ENCODE measurements at places on chromosomes 2 and 18.

DNA sequence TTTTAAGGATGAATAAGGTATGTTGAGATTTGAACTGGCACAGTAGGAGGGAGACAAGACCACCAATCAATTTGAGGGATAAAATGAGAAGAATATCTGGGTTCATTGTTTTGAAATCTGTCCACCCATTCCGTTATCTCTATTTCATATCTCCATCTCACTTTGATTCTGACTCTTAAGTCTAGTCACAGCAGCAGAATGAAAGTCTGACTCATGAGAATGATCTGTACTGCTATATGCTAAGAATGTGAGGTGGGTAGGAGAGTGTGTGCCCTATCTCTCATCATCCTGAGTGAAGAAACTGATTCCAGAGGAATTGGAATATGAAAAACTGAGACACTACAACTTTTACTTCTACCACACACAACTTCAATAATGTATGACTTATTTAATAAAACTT, 1994.5 kb upstream of the PIK3C3 start:
- no peak for DNase-seq

- DNase-seq: no peak
These were observed 6.6 kb downstream of the PROC start for GRCh38 chr2:127424598-127425520.

GRCh38 chr2:160277151-160277550, 77.1 kb upstream of the ITGB6 start:
- no peak for DNase-seq

GRCh38 chr2:158509928-158510797, 53.4 kb downstream of the PKP4 start:
- DNase-seq: no peak

- DNase-seq: no peak
These were observed 44.3 kb downstream of the CACNB4 start for GRCh38 chr2:152054593-152054992.

All from stimulated activated naive CD8-positive, alpha-beta T cell treated with anti-CD3 and anti-CD28 coated beads, Interleukin-15, Interleukin-2, amounts not matched to agents 100 U/mL and 50 U/mL, for 24 hours (primary cell).